Endothelial cell of coronary artery (primary cell): ENCODE measurements at places on chromosomes 11 and 22. TPM values are rescaled to one million over a fixed set of nuclear protein-coding genes. Genes with fewer than 3 reads are reported as not detected.

LDHAL6A gene
- total RNA-seq = not detected in 2 replicates

LARGE2 gene
- total RNA-seq = under 0.01 and 0.09 TPM in 2 replicates

TRIM51 gene
- total RNA-seq = not detected in 2 replicates

ART1 gene
- total RNA-seq = not detected in 2 replicates

MAP6 gene
- 0.27 and 0.38 TPM in 2 replicates for total RNA-seq

OR52A1 gene
- total RNA-seq = not detected in 2 replicates

DBX1 gene
- total RNA-seq = not detected in 2 replicates

MFNG gene
- 73.4 and 104 TPM in 2 replicates for total RNA-seq

MS4A3 gene
- total RNA-seq = not detected in 2 replicates

HEPHL1 gene
- not detected in 2 replicates for total RNA-seq

SMTN gene
- total RNA-seq = 121 and 146 TPM in 2 replicates

NTM gene
- total RNA-seq = 0.81 and 1.4 TPM in 2 replicates

FAM180B gene
- 0.09 TPM in 1 of 2 replicates, not detected in the other for total RNA-seq

FOSL1 gene
- 7.4 and 10.2 TPM in 2 replicates for total RNA-seq

PPME1 gene
- 26.4 and 39.1 TPM in 2 replicates for total RNA-seq

CASP5 gene
- total RNA-seq = 0.09 TPM in 1 of 2 replicates, not detected in the other

TSGA10IP gene
- under 0.01 TPM in 1 of 2 replicates, not detected in the other for total RNA-seq

RAB3IL1 gene
- 0.38 and 0.45 TPM in 2 replicates for total RNA-seq

DNAJB13 gene
- total RNA-seq = not detected in 2 replicates

AIFM3 gene
- 0.09 and 0.47 TPM in 2 replicates for total RNA-seq

TTC12 gene
- 4.8 and 6.3 TPM in 2 replicates for total RNA-seq

NELL1 gene
- total RNA-seq = not detected in 2 replicates
